Uterus (tissue), 4 donors: ENCODE measurements at places on chromosomes 11 and 22. TPM values are rescaled to one million over a fixed set of nuclear protein-coding genes. Genes with fewer than 3 reads are reported as not detected.

The SLCO2B1 gene
- 20.9 TPM for total RNA-seq

The CEP126 gene
- 4.7 TPM for total RNA-seq

The FXYD2 gene
- 7.9 TPM for total RNA-seq

The RNF214 gene
- 15.1 TPM for total RNA-seq

The MFRP gene
- total RNA-seq, result not detected

The APOBEC3B gene
- 1.2 TPM for total RNA-seq

The GAS2 gene
- total RNA-seq, result 21.5 TPM

The TIMP3 gene
- 192 TPM for total RNA-seq

The HRAS gene
- 35.3 TPM for total RNA-seq
